ENCODE measurements at places on chromosomes 7 and 10.

DNA sequence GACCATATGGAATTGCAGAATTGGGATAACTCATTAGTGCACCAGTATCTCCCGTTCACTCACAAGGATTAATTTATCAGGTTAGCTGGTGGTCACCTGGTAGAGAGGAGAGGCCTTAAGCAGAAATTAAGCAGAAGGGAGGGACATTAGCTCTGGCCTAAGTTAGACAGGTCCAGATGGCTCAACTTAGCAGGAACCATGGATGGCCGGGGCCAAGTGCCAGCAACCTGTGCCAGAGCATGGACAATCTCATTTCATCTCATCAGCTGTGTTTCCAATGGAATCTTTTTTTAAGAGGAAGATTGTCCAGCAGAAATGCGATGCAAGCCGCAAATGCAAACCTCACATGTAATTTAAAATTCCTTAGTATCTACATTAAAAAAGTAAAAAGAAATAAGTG is 82.2 kb downstream of the JCAD start:
- no peaks in the 10 kb centered on the region for H3K36me3 ChIP-seq
- H3K4me1 ChIP-seq = no peaks in the 10 kb centered on the region
- H3K4me3 ChIP-seq = no peak overlapping the region
- DNase-seq = no peak
- H3K27me3 ChIP-seq = peaks cover 6% of the 10 kb centered on the region

DNA sequence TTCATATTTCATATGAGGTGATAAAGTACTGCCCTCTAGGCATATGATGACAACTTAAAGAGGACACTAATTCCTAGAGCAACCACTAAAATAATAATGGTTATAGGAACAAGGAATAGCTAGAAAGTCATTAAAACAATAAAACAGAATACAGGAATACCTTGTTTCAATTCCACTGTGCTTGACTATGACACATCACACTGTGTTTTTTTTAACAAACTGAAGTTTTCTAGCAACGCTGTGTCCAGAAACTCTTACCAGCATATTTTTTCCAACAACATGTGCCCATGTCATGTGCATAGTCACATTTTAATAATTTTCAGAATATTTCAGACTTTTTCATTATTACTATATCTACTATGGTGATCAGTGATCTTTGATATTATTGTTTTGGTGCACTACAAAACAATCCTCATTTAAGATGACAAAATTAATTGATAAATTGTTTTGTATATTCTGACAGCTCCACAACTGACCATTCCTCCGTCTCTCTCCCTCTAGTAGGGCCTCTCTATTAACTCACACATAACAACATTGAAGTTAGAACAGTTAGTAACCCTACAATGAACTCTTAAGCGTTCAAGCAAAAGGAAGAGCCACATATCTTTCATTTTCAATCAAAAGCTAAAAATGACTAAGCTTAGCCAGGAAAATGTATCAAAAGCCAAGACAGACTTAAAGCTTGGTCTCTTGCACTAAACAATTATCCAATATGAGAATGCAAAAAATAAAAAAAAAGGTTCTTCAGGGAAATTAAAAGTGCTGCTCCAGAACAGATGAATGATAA is 85.8 kb downstream of the SNX13 start:
- no peak overlapping the region for H3K4me3 ChIP-seq
- H3K27me3 ChIP-seq = no peaks in the 10 kb centered on the region
- H3K36me3 ChIP-seq = peaks cover 62% of the 10 kb centered on the region
- H3K4me1 ChIP-seq = no peaks in the 10 kb centered on the region

GRCh38 chr7:123242467-123243092 is 42.8 kb upstream of the SLC13A1 start:
- no peaks in the 10 kb centered on the region for H3K27me3 ChIP-seq
- DNase-seq = no peak
- H3K4me3 ChIP-seq = no peak overlapping the region
- no peaks in the 10 kb centered on the region for H3K4me1 ChIP-seq
- H3K27ac ChIP-seq = no peak overlapping the region

DNA sequence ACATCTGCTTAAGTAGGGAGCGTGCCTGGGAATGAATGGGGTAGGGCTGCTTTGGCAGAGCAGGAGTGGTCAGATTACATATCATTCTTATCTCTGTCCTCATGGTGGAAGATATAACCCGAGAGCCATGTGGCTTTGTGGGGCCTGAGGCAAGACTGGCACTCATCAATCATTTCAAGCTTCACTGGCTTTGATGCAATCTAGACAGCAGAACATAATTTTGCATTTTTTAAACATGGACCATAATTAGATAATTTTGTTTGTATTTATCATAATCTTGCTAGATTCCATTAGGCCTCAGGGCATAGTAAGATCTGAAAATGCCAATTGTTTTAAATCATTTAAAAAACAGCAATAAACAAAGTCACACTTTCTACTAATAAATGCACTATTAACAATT is 480.3 kb downstream of the NXPH1 start:
- DNase-seq = no peak
- H3K36me3 ChIP-seq = no peaks in the 10 kb centered on the region
- no peak overlapping the region for H3K4me3 ChIP-seq
- no peaks in the 10 kb centered on the region for H3K27me3 ChIP-seq
- no peak overlapping the region for H3K27ac ChIP-seq

- DNase-seq = no peak
- no peaks in the 10 kb centered on the region for H3K36me3 ChIP-seq
- H3K4me3 ChIP-seq = no peak overlapping the region
- H3K27ac ChIP-seq = no peak overlapping the region
- no peaks in the 10 kb centered on the region for H3K4me1 ChIP-seq
Measured at GRCh38 chr10:124997306-124997705, 55.4 kb downstream of the ZRANB1 start.

Data from activated B cell treated with CpG ODN at 0.5 μM for 24 hours (primary cell).